ENCODE measurements at places on chromosomes 2 and 18.

GRCh38 chr18:59446012-59446411, 86.9 kb upstream of the LMAN1 start:
- no peak for DNase-seq

GRCh38 chr2:152564754-152565551, 152.3 kb downstream of the PRPF40A start:
- no peak for DNase-seq

DNA sequence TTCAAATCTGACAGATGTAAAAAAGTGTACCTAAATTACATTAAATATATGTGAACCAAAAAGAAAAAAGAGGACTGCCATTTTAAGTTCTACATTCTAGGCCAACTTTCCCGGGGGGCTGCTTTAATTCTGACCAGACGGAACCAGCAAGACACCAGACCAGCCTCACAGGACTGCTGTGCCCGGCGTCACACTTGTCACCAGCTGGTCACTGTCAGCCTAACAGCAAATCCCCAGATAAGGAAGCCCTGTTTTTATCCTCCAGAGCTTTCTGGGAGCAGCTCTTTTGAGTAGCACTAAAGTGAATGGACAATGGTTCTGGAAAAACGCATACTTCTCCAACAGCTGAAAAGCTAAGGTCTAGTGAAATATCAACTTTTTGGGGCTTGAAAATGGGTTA, 35.6 kb downstream of the CYB5A start:
- DNase-seq: no peak

DNA sequence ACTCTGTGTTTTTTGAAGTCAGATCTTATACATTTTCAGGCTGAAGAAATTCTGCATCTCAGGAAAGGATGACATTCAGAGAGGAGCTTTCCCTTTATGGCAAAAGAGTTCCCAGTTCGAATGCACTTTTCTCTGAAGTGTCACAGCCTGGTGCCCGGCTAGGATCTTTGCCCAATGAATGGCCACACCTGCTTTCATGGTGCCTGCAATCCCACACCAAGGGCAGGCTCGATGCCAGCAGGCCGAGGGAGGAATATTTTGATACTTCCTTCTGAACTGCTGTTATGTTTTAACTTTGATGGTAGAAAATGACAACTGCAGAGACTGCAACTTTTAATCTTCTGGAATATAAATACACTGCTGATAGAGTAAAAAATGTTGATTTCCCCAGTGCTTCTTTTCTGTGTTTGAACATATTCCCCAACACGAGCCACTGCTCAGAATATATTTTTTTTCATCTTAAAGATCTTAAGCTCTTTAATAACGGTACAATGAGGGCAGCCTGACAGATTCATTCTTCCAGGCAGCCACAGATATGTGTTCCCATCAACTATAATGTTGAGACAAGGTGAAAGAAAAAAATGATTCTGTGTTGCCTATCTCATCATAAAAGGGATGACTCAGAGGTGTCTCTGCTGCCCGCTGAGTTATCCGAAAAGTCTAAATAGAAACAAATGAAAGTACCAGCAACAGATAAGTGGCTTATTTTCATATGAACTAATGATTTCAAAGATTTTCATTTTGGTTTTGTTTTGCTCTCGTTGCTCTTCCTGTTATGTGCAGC, 848.5 kb downstream of the DCDC2C start:
- no peak for DNase-seq

DNA sequence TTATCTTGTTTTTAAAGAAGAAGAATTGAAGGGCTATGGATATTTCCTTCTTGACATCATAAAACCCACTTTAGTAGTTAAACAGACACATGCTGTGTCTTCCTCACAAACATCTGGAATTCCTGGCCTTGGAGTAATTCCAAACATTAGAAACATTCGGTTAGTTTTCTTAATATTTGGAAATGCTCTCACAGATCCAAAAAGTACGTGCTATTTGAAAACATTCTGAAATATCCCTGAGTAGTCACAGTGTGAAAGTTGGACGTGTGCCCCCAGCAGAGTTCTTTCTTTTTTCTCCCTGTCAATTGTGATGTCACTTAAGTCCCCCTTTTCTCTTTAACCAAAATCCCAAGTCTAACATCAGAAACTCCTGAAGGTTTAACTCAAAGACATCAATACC, 91.3 kb downstream of the ANTXR1 start:
- no peak for DNase-seq

DNA sequence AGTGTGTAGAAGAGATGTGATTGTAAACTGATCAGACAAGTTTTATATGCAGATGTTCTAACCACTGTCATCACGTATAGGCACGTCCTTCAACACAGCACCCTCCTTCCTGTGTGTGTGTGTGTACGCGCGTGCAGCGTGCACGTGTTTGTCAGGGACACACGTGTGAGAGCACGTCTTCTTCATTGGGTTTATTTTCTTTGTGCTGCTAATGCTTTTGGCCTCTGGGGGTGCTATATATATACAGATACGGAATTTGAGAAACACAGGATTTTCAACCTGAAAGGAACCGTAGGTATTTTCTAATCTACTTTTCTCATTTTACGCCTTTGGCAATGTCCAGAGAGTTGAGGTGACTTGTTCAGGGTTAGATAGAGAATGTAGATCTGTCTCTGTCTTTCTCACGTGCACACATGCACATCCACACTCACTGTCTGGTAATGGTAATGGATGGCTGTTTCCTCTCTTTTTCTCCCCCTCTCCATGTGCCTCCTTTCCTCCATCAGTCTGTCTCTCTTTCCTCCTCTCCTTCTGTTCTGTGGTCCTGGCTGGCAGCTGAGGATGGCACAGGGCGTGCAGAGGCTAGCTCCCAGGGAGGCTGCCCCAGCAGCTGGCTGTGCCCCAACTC, 13.4 kb upstream of the CELF4 start:
- DNase-seq: no peak

Data from stimulated activated CD4-positive, alpha-beta T cell treated with anti-CD3 and anti-CD28 coated beads, Interleukin-1b, Interleukin-23, amount 100 ng/mL, for 1 hour (primary cell).